ENCODE measurements at places on chromosomes 11 and 22. TPM values are rescaled to one million over a fixed set of nuclear protein-coding genes. Genes with fewer than 3 reads are reported as not detected.

CDK2AP2 gene
- 55.4 TPM for total RNA-seq

EEF1G gene
- total RNA-seq: 1,562 TPM

OTOG gene
- not detected for total RNA-seq

KRTAP5-2 gene
- not detected for total RNA-seq

SLC43A1 gene
- 4.5 TPM for total RNA-seq

TRIM34 gene
- 10.8 TPM for total RNA-seq

OR56A3 gene
- not detected for total RNA-seq

FAM181B gene
- total RNA-seq: not detected

CARD18 gene
- not detected for total RNA-seq

ZDHHC8 gene
- total RNA-seq: 32.6 TPM

TRIM48 gene
- total RNA-seq: not detected

SNU13 gene
- 161 TPM for total RNA-seq

C11orf86 gene
- total RNA-seq: not detected

RAC2 gene
- 394 TPM for total RNA-seq

OR4D5 gene
- total RNA-seq: not detected

GVQW3 gene
- not detected for total RNA-seq

GLYATL2 gene
- total RNA-seq: not detected

DTX4 gene
- 1.1 TPM for total RNA-seq
